Cardiac septum (tissue), 1 donor: ENCODE measurements at places on chromosomes 3 and 15.

DNA sequence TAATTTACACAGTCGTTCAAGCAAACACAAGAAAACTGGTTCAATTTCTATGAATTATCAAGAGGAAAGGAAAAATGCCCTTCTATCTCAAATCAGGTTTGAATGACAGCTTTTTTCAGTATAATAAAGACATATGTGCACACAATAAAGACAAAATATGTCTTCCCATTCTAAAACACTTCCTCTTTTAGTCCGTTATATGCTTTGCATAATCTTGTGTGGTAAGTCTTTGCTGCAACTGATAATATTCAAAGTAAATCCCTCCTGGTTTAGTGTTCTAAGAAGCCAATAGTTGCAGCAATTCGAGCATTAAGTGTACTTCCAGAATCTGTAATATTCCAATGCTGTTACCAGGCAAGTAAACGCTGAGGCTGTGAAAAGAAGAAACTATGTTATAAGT, 43.7 kb upstream of the MAPKBP1 start:
- DNase-seq, result no peak

DNA sequence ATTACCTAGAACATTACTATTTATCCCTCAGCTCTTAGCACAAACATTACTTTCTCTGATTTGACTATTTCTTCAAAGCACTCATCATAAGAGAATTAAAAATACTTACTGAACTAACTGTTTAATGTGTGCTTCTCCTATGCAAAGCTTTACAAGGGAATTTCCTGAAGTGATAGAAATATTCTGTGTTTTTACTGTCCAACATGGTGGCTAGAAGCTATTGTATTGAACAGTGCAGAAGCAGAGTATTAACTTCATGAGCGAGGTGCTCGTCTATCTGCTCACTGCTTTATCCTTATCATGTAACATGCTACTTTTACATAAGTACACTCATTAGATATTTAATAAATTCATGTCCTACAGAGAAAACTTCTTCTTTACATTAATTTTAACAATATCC, 239.1 kb downstream of the ISL2 start:
- DNase-seq, result no peak

DNA sequence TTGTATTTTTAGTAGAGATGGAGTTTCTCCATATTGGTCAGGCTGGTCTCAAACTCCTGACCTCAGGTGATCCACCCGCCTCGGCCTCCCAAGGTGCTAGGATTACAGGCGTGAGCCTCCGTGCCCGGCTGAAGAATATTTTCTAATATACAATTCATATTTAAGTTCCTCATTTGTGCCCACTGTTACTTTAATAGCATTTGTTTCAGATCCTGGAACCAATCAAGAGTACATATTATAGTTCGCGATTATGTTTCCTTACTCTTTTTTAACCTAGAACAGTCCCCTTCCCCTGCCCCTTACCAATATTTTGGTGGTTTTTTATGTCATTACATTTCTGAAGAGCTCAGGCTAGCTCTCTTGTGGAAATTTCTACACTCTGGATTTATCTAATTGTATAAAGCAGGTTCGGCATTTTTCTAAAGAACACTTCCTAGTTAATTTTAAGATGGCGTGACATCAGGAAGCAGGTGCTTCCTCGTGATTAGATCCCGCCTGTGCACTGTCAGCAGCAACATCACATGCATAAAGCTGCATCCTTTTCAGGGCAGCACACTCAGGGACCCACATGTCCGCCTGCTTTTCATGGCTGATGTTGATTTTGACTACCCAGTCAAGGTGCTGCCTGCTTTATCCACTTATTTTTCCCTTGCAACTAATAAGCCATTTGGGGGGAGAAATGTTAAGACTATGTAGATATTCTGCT, 88.7 kb upstream of the EPHB3 start:
- DNase-seq, result peak; percentile 47

DNA sequence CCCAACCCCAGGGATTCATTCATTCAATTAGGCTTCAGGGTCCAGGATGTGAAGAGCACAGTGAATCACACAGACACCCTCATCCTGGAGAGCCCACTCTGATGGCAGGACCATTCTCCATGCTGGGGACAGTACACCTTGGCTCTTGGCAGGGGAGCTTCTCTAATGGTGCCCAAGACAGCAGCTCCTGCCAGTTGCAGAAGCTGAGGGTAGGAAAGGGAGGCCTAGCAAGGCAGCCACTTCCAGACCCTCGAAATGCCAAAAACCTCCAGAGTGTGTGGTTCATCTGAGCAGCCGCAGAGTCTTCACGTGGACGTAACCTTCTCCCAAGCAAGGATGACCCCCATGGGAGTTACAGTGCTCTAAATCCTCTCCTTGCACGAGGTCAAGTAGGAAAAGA, 186.2 kb downstream of the XXYLT1 start:
- peak; percentile 54 for DNase-seq

DNA sequence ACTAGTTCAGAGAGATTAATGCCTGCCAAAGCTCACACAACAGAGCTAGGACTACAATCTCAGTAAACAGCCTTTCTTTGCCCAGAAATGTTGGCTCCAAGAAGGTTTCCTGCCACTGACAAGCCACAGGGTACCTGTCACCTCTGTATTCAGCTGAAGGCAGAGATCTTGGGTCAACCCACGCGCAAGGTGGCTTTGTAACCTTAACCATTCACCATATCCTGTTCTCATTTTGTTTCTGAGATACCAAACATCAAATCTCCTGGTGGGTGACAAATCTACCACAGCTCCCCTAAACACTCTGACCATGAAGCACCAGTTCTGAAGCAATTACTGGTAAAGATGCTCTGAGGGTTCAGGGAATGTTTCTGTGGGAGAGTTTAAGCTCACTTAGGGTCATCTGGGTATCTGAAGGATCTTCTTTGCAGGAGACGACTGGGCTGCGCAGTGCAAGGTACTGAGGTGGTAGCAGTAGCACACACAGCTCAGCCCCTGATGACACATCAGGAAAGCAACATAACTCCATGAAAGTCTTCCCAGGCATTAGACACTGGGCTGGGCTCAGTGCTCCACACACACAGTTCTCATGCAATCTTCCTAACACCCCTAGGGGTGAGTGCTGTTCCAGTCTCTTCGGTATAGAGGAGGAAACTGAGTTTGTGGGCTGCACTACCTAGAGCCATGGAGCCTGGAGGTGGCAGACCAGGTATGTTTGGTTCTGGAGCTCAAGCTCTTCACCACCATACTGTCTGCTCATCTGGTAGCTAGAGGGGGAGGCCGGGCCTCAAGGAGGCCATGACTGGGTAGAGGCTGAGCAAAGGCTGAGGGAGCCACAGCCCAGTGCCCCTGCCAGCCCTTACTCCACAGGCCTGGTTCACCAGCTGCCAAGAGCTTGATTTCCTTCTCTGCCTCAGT, 7.7 kb downstream of the CXCR6 start:
- peak; percentile 53 for DNase-seq

- no peak for DNase-seq
These were observed 41.1 kb upstream of the CTSH start for GRCh38 chr15:78985859-78986475.

GRCh38 chr3:58998476-58999117, 51.2 kb downstream of the CFAP20DC start:
- DNase-seq, result no peak
